Esophagus muscularis mucosa (tissue), 4 donors: ENCODE measurements at places on chromosomes 5 and 9. TPM values are rescaled to one million over a fixed set of nuclear protein-coding genes. Genes with fewer than 3 reads are reported as not detected.
A peak's percentile ranks its signal among the peaks of the same experiment; 100 is the strongest.

GRCh38 chr5:173961418-173961817 lies 27.6 kb upstream of the C5orf47 start:
- no peak for DNase-seq

GRCh38 chr5:76082772-76083554 lies at the start of gene SV2C:
SV2C (plus strand) TSS chr5:76083383; CDS start chr5:76131751, 48,368 bp downstream.
- DNase-seq: no peak

GRCh38 chr9:110876929-110877328 lies 161.3 kb downstream of the LPAR1 start:
- DNase-seq: no peak

DNA sequence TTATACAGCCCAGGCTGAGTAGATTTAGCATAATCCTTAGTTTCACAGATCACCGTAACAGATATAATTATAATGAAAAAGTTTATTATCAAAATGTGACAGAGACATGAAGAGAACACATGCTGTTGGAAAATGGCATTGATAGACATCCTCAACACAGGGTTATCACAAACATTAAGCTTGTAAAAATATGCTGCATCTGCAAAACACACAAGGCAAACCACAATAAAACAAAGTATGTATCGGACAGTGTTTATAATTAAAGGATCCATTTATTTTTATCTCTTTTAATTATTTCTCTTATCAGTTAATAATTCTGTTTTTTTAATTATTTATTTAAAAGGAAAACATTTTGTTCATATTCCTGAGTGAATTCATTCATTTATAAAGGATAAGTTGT lies 829.9 kb upstream of the CDH9 start:
- DNase-seq: no peak

GRCh38 chr5:9851458-9851857 lies 221.3 kb upstream of the TAS2R1 start:
- DNase-seq: peak; percentile 60

DNA sequence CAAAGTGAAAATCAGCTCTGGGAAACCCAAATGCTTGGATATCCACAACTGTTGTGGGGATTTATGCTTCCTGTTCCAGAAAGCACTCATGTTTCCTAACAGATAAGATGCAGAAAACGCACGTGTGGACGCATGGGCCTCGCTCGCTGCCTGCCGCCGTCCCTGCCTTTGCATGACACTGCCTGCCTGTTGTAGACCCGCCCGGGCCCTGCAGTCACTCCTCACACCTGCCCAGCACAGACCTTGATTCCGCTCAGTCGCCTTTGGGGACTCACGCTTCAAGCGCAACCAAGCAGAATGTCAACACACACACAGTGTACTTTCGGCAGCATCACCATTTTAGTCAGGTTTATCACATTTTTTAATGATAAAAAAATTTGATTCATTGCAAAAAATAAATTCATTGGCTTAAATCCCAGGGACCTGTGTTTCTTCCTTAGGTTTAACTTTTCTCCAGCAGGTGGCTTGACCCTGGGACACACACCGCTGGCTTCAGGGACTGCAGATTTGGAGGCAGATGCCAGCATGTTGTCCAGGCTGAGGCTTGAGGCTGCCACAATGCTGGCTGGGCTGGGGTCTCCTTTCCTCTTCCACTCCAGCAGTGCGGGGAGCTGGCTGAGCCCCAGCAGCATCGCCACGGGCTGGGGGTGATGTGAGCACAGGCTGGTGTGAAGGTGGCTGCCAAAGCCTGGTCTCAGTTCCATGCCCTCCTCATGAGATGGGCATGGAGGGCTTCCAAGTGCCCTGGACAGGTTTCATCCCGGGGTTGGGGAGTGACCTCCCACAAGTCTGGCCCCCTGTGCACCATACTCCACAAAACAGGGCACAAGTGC lies 416.9 kb upstream of the IRX4 start:
- DNase-seq: no peak

- DNase-seq: no peak
Measured at GRCh38 chr9:134283111-134283515, 43.1 kb upstream of the RXRA start.

DNA sequence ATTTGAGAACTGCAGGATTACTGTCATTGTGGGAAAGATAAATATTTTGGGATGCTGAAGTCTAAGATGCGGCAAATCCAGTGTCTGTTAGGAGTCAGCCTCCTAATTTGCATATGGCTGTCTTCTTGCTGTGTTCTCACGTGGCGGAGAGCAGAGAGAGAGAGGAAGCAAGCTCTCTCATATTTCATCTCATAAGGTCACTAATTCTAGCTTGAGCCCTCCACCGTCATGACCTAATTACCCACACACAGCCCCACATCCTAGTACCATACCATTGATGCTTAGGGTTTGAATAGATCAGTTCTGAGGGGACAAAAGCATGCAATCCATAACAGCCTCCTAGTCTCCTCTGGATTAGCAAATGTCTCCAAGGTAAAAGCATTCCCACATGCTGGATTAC lies 124.5 kb downstream of the CDH12 start:
- no peak for DNase-seq

DNA sequence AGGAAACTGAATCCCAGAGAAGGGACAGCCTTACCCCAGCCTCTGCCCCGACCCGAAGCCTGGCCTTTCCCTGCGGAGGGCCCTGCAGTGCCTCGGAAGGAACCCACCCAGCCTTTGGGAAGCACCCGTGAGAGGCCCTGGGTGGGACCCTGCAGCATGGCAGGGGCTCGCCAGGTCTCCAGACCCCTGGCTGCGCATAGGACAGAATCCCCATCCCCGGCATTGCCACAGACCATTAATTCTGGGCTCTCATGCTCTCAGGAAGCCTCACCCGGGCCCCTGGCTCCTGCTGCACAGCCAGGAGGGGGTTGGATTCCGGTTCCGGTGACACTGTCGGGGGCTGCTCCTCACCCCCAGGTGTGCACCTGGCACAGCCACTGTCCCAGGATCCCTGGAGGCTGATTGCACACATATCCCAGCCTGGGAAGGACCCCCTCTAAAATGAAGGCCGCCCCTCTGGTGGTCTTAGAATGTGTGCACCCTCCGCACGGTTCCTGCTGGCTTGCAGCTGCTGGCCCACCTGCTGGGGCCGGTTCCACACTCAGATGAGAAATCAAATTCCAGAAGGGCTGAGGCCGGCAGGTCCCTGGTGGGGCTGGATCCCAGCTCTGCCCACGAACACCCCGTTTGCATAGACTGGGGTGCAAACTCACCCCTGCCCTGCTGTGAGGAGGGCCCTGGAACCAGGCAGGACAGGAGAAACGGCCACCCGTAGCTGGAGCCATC lies 4.7 kb downstream of the EGFL7 start:
- no peak for DNase-seq

Gene CACNA1B
- total RNA-seq: 0.13 TPM

Gene FGFR4
- total RNA-seq: 4.5 TPM
